ENCODE measurements at places on chromosomes 2 and 18.

DNA sequence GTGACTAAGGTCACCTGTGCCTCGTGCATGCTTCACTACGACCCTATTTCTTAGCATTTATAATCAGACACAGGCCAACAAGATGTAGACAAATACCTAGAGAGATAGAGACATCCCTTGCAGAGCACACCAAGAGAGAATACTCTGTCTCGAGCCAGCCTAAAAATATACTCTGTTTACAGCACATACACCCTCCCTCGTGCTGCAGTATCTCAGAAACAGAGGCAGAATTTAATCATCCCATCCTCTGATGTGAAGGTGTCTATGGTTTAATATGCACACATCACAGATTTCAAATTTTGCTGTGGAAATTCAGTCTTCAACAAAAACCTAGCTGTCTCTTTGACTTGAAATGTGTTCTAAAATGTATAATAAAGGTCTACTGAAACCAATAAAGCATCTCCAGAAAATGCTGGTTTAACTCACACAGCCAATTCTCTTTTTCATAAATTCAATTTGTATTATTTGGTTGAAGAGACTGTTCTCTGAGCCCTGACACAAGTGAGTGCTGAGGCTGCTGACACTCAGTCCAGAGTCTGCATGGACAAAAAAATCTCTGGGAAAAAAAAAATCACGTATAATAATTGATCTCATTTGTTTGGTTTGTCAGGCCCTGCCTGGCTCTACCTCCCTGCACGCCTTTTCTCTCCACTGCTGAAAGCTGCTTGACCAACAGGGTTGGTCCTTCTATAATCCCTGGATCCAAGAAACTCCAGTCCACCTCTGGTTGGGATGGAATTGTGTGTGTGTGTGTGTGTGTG is 142.0 kb upstream of the FSHR start:
- DNase-seq, result no peak

GRCh38 chr2:240930096-240930630 is 24.0 kb downstream of the CROCC2 start:
- no peak for DNase-seq

GRCh38 chr2:195848119-195848899 is 191.3 kb downstream of the SLC39A10 start:
- no peak for DNase-seq

- DNase-seq, result no peak
Observed at GRCh38 chr18:72826736-72827135, 41.1 kb downstream of the NETO1 start.

DNA sequence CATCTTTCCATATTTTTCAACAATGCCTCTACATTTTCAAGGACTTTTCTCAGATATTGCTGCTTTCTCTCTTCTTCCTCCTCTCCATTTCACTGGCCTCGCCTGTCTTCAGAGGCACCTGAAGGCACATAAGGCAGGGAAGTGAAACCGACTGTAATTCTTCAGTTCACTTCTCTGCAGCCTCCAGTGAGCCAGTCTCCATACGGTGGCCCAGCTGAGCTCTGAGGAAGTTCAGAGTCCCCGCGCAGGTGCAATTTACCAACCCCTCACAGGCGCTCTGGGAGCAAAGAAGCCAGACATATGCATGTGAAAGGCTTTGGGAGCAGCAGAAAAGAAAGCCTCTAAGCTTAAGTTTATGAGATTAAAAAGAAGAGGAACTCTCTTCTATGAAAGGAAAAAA is 12.4 kb downstream of the KLHL14 start:
- no peak for DNase-seq

DNA sequence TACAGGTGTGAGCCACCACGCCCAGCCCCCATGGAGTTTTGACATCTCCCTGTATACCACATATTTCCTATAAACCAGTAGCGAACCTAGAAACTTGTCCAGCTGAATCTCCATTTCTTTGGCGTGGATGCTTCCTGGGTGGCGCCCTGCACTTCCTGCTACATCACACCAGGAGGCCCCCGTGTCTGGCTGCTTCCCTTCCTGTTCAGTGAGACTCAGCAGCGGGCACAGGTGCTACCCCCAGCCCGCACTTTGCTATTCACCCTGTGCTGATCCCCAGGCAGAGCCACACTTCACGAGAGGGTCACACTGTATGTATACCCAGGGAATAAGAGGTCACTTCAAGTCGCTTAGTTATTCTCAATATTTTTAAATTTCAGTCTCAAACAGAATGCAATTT is 35.0 kb downstream of the CYP27C1 start:
- no peak for DNase-seq

Measured in NCI-H1092 (cell line).